ENCODE measurements at places on chromosomes 6 and 20.

GRCh38 chr20:50379049-50379990, 130.9 kb upstream of the PTPN1 start:
- peak; percentile 51 for DNase-seq

DNA sequence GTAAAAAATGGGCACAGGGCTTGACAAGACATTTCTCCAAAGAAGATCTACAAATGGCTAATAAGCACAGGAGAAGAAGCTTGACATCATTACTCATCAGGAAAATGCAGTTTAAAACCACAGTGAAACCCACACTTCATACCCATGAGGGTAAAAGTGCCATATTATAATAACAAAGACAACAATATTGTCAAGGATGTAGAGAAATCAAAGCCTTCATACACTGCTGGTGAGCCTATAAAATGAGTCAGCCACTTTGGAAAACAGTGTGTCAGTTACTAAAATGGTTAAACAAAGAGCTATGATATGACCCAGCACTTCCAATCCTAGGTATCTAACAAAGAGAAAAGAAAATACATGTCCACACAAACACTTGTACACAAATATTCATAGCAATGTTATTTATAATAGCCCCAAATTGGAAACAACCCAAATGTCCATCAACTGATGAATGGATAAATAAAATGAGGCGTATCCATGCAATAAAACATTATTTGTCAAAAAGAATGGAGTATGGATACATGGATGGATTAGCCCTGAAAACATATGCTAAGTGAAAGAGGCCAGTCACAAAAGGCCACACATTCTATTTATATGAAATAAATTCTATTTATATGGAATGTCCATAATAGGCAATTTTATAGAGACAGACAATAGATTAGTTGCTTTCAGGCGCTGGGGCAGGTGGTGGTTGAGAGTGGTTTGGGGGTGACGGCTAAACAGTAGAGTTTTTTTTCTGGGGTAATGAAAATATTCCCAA, 11.5 kb upstream of the IL20RA start:
- no peak for DNase-seq

DNA sequence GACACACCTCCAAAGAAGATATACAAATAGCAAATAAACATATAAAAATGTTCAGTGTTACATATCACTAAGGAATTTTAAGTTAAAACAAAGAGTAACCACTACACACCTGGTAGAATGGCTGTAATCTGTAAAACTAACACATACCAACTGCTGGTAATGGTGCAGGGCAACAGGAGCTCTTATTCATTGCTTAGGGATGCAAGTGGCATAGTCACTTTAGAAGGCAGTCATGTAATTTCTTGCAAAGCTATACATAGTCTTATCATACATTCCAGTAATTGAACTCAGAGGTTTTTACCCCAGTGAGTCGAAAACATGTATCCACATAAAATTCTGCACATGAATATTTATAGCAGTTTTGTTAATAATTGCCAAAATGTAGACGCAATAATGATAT, 906.8 kb upstream of the CITED2 start:
- no peak for DNase-seq

DNA sequence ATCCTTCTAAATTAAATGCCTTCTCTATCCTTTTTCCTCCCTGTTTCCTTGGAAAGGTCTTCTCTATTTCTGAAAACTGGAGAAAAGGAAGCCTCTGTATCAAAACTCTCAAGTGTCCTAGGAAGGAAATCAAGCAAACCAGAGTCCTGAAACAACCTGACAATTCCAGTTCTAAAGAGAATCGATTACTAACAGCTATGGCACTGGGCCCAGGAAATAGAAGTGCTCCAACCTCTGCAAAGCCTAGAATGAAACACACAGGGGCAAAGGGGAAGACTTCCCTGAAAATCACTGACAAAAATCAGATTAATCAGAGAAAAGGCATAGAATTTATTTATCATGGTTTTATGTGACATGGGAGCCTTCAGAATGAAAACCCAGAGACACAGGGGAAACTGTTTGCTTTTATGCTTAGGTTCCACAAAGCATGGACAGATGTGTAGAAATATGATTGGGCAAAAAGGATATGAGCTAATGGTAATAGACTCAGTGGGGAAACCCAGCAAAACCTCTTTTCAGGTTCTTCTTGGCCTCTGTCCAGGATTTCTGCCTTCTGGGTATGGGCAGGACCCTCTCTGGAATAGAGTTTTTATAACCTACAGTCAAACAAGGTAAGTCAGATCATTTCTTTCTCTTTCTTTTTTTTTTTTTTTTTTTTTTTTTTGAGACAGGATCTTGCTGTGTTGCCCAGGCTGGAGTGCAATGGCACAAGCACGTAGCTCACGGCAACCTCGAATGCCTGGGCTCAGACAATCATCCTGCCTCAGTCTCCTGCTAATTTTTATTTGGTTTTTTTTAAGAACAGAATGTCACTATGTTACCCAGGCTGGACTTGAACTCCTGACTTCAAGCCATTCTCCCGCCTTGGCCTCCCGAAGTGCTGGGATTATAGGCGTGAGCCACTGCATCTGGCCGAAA, 91.7 kb downstream of the CD24 start:
- no peak for DNase-seq

- DNase-seq, result no peak
Measured at GRCh38 chr6:19632786-19633185, 204.4 kb upstream of the ID4 start.

DNA sequence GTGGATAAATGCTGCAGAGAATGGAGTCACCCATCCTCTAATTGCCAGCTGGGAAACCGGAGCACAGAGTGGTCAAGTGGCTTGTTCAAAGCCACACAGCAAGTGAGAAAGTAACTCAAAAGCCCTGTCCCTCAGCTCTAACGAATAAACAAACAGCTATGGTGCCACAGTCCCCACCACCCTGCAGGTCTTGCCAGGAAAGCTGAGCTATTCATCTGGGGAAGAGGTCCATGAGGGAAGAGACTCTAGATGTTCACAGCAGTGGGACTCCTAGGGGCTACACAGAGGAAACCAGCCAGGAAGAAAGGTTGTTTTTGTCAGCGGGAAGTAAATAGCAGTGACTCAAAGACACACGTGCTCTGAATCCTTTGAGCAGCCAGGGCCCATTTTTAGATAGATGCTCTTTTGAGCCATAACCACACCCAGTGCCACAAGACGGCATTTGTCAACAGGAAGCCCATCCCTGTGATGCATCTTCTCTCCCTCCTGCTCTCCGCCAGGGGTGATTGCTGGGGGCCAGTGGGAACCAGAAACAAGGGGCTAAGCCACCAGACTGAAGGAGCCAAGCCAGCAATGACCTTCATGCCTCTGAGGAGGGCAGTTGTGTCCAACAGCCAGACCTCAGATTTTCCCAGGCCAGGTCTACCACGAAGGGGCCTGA, 32.4 kb upstream of the TCP11 start:
- no peak for DNase-seq

DNA sequence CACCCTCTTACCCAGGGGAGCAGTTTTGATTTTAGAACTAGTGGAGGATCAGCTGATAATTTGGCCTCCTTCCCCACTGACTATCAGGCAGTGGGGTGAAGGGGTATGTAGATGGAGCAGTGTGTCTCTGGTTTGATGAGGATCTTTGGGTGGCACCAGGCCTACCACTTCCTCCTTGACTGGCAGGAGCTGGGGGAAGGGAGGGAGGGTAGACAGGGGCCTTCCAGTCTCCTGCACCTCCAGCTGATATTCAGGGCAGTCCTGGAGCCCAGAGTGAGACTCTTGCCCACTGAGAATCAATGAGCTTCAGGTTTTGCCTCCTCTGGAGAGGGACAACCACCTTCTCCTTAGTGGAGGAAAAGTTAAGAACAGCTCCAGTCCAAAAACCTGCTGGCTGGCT, 3.2 kb downstream of the DEF6 start:
- no peak for DNase-seq

GRCh38 chr20:760751-761417, 7.4 kb downstream of the SLC52A3 start:
- DNase-seq, result no peak

- DNase-seq, result peak; percentile 52
Measured at GRCh38 chr6:10962673-10963072, 75.8 kb downstream of the SYCP2L start.

GRCh38 chr6:63372951-63373533, 53.3 kb upstream of the LGSN start:
- DNase-seq, result no peak

GRCh38 chr6:126341126-126341525, 1.2 kb downstream of the CENPW start:
- DNase-seq, result no peak

- no peak for DNase-seq
Measured at GRCh38 chr20:49426873-49427272, 55.6 kb downstream of the KCNB1 start.

DNA sequence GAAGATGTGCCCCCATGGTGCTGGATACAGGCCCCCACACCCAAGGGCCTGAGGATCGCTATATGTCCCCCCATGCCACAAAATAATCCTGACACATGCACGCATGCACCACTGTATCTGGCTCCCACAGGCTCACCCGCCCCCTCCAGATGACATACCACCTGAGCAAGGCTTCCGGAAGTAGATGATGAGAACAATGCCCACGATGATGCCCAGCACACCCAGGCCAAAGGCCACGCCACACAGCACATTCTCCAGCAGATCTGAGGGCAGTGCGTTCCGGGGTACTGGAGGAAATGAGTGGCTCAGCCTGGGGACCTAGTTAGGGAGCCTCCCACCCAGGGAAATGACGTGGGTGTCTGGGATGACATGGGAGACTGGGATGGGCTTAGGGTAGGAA, 3.8 kb downstream of the HLA-DMA start:
- no peak for DNase-seq

DNA sequence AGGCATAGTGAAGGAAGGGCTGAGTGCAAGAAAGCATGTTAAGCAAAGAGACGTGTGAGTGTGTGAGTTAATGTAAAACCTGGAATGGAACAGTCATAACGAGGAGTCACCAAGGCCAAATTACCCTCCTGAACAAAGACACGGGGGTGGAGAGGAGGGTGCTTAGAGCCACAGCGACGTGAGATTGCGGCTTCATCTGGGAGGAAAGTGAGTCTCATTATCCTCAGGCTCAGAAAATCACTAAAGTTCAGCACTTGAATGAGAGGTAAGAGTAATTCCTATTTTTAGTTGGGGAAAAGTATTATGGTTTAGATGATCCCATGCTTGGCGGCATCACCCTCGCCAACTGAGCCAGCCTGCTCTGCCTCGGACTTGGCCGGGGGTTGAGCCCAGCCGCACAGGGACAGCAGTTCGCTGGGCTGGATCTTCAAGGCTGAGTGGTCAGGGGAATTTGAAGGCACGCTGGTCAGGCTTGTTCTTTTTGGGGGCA, 136.6 kb downstream of the DTNBP1 start:
- DNase-seq, result no peak

DNA sequence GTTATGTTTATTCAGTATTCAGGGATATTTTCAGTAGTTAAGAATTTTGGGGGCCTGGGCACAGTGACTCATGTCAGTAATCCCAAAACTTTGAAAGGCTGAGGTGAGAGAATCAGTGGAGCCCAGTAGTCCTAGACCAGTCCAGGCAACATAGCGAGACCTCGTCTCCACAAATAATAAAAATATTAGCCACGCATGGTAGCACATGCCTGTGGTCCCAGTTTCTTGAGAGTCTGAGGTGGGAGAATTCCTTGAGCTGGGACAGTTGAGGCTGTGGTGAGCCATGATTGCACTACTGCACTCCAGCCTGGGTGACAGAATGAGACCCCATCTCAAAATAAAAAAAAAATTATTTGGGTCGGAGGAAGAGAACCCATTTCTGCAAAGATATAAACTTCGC, 20.3 kb downstream of the ADGRG6 start:
- no peak for DNase-seq

DNA sequence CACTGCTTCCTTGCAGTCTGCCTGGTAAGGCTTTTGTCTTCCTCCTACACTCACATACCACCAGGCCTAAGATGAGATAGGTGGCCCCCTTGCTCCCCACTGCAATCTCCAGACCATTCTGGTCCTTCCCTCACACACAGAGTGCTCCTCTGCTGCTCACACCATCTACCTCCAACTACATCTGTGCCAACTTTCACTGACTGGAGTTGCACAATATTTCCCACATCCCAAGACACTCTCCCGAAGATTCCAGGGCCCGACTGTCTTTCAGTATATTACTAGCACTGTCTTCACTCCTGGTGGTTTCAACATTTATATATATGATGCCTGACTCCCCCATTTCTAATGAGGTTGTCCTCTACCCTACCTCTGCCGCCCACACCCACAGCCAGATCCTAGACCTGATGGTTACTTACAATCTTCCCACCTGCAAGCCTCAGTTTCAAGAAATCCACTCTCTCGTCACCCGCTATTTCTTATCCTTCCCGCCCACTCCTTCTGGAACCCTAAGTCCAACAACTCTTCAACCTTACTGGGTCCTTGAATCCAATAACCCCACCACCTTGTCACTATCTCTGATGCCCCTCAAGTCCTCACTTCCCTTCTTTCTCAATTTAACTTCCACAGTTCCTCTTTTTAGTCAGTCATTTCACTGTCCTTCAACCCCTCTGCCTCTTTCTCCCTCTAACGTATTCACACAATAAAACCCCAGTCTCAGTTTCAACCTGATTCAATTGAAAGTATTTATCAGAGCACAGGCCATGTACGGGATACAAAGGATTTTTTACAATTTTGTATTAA, 21.6 kb downstream of the RALGAPA2 start:
- DNase-seq, result no peak

GRCh38 chr6:89596056-89596455, 42.5 kb downstream of the LYRM2 start:
- no peak for DNase-seq

- DNase-seq, result no peak
Measured at GRCh38 chr20:40786336-40786735, 97.3 kb upstream of the MAFB start.

DNA sequence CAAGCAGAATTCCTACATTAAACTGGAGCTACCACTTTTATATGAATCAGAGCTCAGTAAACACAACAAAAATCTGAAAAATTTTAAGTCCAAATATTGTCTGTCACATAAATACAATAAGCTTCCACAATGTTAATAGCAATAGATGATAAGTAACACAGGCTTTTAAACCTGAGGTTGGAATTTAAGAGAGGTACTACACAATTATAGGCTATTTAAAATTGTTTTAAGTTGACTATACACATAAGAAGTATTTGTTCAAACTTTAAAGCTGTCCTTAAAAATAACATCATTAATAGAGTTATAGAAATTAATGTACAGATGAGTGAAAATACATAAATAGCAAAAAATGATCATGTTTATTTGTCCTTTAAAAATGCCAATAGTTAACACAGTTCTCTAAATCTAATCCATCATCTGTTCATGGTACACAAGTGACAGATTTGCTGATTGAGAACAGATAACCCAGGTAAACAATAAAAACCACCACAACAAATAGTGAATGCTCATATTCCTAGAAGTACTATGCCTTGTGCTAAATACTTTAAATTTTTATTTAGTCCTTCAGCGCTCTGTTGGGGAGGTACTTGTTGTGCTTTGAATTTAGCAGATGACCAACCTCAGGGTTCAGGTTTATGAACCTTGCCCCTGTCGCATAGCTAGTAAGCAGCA, 382.3 kb upstream of the ID4 start:
- no peak for DNase-seq

GRCh38 chr6:12929678-12930077, 213.1 kb downstream of the PHACTR1 start:
- no peak for DNase-seq

Measured in HFF-Myc (cell line).